HepG2 (cell line): ENCODE measurements at places on chromosomes 5 and 9. TPM values are rescaled to one million over a fixed set of nuclear protein-coding genes. Genes with fewer than 3 reads are reported as not detected.

The HOMER1 gene
- total RNA-seq, result 24.8 and 31.4 TPM in 2 replicates

The KCNN2 gene
- total RNA-seq, result not detected in 2 replicates

The SPINK6 gene
- total RNA-seq, result not detected in 2 replicates

The ARID3C gene
- not detected in 2 replicates for total RNA-seq

The HDHD3 gene
- 23.0 and 23.1 TPM in 2 replicates for total RNA-seq

The TAF9 gene
- total RNA-seq, result 113 and 158 TPM in 2 replicates

The DUSP1 gene
- 18.0 and 27.1 TPM in 2 replicates for total RNA-seq

The PAPPA gene
- total RNA-seq, result 0.08 and 0.09 TPM in 2 replicates

The PCDHGA7 gene
- total RNA-seq, result 0.17 and 0.31 TPM in 2 replicates

DNA sequence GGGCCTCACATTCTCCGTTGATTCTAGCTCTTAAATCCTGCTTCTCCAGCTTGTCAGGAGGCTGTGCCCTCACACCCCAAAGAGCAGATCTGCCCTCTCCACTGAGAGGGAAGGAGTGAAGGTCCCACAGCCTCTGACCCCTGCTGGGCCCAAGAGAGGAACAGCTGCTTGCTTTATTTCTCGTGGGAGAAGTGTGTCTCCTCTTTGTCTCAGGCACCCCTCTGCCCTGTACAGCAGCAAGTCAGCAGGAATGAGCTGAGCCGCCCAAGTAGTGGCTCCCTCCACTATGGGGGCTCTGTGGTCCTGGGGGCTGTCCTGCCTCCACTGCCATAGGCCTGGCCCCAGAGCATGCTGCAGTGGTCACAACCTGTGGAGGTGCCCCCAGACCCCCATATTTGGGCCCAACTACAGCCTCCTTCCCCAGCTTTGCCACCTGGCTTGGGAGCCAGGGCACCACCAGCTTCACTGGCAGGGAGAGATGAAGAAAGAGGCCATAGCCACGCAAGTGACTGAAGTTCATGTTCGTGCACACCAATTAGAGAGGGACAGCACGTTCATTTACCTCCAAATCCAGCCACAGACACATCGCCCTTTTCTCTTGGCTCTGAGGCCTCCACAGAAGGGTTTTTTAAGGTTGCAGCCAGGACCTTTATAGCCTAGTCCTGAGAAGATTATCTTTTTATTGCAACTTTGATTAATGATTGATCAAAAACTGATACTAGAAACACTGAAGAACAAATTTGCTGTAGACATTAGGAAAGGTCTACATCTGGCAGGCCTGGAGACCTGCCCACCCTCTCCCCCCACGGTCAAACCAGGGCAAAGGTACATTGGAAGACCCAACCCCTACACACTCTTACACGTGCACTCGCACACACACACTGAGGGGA lies 27.5 kb downstream of the IRF1 start:
- no peak overlapping the region for H3K27ac ChIP-seq
- H3K36me3 ChIP-seq, result no peaks in the 10 kb centered on the region
- no peak for DNase-seq
- H3K4me3 ChIP-seq, result 0 out of 2 replicates have a peak overlapping the region, but pooled peaks have one; percentile 47
- no peaks in the 10 kb centered on the region for H3K27me3 ChIP-seq

- no peak overlapping the region for H3K27ac ChIP-seq
- DNase-seq, result no peak
- no peaks in the 10 kb centered on the region for H3K27me3 ChIP-seq
- no peaks in the 10 kb centered on the region for H3K4me1 ChIP-seq
- H3K36me3 ChIP-seq, result no peaks in the 10 kb centered on the region
These were observed 69.3 kb downstream of the DTWD2 start for GRCh38 chr5:118919016-118919415.

DNA sequence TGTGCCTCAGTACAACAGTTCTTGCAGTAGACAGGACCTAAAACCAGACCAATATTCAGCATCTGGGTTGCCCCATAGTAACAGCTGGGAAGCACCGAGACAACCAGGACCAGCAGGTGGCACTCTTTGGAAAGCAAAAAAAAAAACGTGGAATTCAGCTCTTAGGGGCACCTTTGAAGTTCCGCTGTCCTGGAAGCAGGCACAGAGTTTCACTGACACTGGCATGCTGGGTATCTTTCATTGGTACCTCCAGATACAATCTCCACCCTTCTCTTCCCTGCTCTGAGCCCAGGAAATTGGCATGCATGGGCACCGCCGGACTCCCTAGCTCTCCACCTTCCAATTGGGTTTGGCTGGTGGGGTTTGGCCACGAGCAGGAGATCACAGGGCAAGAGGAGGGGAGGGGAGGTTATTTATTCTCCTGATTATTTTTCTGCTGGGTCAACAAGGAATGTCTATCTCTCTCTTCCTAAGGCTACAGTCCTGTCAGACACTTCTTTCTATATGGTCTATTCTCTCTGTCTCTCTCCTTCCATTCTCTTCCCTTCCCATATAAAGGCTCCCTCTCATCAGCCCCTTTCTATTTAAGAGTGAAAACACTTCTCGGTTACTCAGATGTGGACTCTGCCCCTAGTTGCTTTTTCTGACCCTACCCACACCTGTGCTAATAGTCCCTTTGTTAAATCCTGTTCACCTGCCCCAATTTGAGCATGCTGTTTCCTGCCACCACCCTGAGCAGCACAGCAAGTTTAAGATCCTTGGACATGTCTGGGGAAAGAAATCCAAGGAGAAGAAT lies 1.9 kb upstream of the IDNK start:
- DNase-seq, result peak; percentile 75
- H3K27ac ChIP-seq, result peak overlapping the region; percentile 64
- peaks cover 46% of the 10 kb centered on the region for H3K4me1 ChIP-seq

GRCh38 chr5:30878296-30878695 lies 315.2 kb upstream of the CDH6 start:
- H3K27ac ChIP-seq, result no peak overlapping the region
- no peaks in the 10 kb centered on the region for H3K36me3 ChIP-seq
- H3K4me1 ChIP-seq, result no peaks in the 10 kb centered on the region
- H3K4me3 ChIP-seq, result no peak overlapping the region

GRCh38 chr9:122071715-122072114 lies 21.4 kb downstream of the TTLL11 start:
- H3K36me3 ChIP-seq, result no peaks in the 10 kb centered on the region
- H3K27me3 ChIP-seq, result no peaks in the 10 kb centered on the region
- H3K4me1 ChIP-seq, result no peaks in the 10 kb centered on the region
- H3K4me3 ChIP-seq, result no peak overlapping the region
- no peak for DNase-seq

GRCh38 chr9:9337129-9337528 lies 1275.7 kb downstream of the PTPRD start:
- no peak overlapping the region for H3K27ac ChIP-seq
- no peaks in the 10 kb centered on the region for H3K36me3 ChIP-seq
- no peak for DNase-seq
- no peaks in the 10 kb centered on the region for H3K27me3 ChIP-seq

DNA sequence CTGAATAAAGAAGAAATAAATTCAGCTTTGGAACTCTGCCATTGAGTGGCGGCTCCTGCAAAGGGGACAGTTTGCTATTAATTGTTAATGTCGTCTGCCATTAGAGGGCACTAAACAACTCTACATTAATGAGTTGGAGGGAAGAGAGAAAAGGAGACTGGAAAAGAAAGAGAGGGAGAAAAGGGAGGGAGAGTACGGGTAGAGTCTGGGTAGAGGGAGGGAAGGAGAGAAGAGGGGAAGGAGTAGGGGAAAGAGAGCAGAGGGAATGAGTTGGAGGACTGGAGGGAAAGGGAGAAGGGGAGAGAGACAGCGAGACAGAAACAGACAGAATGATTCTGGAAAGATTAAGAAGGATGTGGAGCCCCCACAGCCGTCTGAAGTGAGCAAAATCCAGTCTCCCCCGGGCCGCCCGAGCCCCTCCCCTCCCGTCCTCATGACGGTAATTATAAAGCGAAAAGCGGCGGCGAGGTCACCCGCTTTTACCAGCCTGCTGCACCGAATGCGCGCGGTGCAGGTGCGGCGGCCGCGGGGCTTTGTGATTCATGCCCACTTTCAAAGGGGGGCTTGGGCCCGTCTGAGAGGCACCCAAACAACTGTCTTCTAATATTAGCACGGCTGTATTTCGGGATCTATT lies 1.9 kb upstream of the FST start:
- peak overlapping the region; percentile 84 for H3K4me3 ChIP-seq
- H3K4me1 ChIP-seq, result peaks cover 55% of the 10 kb centered on the region
